CD4-positive, alpha-beta T cell treated with Interleukin-15 for 4 hours (primary cell): ENCODE measurements at places on chromosomes 12 and 14.

DNA sequence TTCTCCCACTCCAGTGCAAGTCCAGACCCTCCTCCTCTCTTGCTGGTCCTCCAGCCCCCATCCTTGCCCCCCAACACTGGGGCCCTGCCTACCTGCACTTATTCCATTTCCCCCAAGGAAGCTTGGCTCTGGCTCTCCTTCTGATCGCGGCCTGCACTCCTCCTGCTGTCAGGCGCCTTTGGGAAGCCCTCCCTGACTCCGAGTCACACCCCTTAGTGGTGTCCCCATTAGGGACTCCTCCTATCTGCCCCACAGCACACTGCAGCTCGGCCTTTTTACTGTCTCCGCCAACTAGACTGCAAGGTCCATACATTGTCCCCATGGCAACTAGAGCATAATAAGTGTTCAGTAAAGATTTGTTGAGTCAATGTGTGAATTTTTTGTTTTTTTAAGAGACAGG lies 32.9 kb downstream of the FIGNL2 start:
- no peak for DNase-seq

DNA sequence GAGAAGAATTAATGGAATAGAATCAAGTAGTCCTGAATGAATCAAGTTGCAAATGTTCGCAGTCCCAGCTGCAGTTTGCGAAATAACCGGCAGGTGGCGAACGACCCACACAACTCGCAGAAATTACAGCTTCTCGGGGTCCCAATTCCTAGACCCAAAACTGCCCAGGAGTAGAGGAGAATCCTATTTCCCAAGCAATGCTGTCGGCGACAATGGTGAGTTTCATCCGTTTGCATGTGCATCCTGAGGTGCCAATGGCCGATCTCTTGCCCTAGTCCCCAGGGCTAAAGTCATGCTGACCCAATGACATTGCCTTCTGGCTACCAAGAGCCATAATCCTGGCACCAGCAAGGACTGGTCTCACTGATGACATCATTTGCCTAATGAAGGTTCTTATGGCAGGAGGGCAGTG lies 8.5 kb upstream of the ASCL1 start:
- DNase-seq = peak; percentile 50

GRCh38 chr12:128727461-128727860 lies 96.3 kb downstream of the SLC15A4 start:
- no peak for DNase-seq

DNA sequence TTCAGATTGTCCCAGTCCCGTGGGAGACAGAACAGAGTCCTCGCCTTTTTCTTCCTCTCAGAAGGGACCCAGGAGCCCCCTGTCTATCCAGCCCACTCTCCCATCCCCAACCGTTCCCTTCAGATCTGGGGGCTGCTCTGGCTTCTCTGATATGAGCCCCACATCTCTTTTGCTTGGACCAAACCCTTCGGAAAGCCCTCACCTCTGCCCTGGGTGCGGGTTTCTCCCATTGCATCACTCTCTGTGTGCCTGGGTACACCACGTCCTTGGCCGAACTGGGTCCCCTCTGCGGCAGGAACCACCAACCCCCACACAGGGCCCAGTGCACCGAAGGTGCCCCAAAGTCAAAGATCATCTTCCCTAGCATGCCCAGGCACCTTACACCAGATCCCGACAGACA lies 87.8 kb downstream of the DICER1 start:
- no peak for DNase-seq

- no peak for DNase-seq
Observed at GRCh38 chr12:80498059-80498728, 54.2 kb downstream of the PTPRQ start.
